LHCN-M2 (cell line): ENCODE measurements at places on chromosomes 6 and 20. TPM values are rescaled to one million over a fixed set of nuclear protein-coding genes. Genes with fewer than 3 reads are reported as not detected.

The NKX2-4 gene
- total RNA-seq, result not detected in 2 replicates

The ZFP57 gene
- total RNA-seq, result not detected in 2 replicates

The SCUBE3 gene
- 0.06 TPM in 2 replicates for total RNA-seq

The CLPSL2 gene
- not detected in 2 replicates for total RNA-seq

The NKAPL gene
- not detected in 2 replicates for total RNA-seq

The LTA gene
- not detected in 2 replicates for total RNA-seq

The ZSWIM1 gene
- 9.8 and 10.2 TPM in 2 replicates for total RNA-seq

The PI3 gene
- not detected in 2 replicates for total RNA-seq

The ZBTB12 gene
- total RNA-seq, result 1.2 and 3.0 TPM in 2 replicates

The TOP1 gene
- 29.7 and 37.4 TPM in 2 replicates for total RNA-seq

The PXDC1 gene
- 43.1 and 44.6 TPM in 2 replicates for total RNA-seq

The SEMG1 gene
- total RNA-seq, result not detected in 2 replicates

The PPP2R5D gene
- total RNA-seq, result 61.3 and 61.7 TPM in 2 replicates

The PGC gene
- not detected in 2 replicates for total RNA-seq

The TRIM10 gene
- not detected in 2 replicates for total RNA-seq

The ADTRP gene
- total RNA-seq, result 0.64 and 2.2 TPM in 2 replicates

The CTCFL gene
- total RNA-seq, result not detected in 2 replicates
